ENCODE measurements at places on chromosomes 2 and 18.
A peak's percentile ranks its signal among the peaks of the same experiment; 100 is the strongest.

DNA sequence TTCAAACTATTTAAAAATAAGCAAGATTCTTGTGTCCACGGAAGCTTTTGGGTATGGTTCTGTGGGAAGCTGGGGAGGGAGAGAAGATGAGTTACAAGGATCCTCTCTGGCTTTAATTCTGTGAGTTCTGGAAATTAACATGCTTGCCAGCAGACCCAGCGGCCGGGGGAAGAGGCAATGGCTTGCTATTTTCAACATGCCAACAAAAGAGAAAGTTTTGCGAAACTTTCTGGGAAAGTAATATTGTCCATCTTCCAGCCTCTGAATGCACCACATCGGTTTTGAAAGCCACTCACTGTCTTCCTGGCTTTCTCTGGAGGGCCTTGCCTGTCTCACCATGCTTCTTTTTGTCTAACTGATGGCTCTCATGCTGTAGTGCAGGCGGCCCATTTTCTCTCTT is 85.7 kb downstream of the EN1 start:
- DNase-seq, result no peak

GRCh38 chr2:102229141-102229769 is 42.4 kb downstream of the IL1RL2 start:
- no peak for DNase-seq

- DNase-seq, result no peak
These were observed 24.6 kb downstream of the TANC1 start for GRCh38 chr2:158993030-158993429.

DNA sequence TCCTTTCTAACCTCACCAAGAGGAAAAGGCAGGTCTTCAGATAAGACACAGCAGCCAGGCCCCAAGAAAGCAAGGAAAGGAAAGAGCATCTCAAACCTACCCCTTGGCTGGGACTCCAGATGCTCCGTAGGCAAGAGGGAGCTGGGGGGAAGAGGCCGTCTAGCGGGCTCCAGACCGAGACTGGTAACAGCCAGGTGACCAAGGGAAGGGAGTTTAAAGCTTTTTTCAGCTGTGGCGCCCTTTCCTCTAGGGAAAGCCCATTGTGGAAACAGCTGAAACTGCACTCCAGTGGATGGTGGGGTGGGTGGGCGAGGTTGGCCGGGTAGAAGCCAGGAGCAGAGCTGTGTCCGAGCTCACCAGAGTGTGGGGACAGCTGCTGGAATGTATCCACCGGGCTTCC is 180.4 kb downstream of the KLHL29 start:
- DNase-seq, result no peak

- no peak for DNase-seq
These were observed 550.2 kb upstream of the SLC39A10 start for GRCh38 chr2:195106681-195107380.

DNA sequence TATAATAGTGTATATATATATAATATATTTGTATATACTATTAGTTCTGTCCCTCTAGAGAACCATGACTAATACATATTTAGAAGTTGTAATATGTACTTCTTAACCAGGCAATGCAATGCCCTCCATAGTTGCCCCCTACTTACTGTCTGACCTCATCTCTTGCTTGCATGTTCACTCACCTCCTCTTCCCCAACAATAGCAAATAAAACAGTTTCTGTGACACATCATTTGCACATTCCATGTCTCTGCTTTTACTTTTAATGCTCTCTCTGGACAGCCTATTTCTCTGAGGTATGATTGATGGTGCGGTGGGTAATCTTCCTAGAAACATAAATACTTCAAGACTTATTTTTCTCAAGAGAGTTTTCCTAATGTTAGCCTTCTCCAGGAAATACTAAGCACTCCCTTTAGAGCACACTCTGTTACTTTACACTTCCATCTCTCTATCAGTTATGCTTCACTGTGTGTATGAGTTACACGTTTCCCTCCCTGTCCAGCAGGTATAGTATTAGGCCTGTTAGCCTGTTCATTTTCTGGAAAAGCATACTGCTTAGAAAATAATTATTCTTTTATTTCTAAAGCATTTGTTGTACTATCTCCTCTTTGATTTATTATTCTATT is 295.6 kb upstream of the LRATD1 start:
- DNase-seq, result no peak

DNA sequence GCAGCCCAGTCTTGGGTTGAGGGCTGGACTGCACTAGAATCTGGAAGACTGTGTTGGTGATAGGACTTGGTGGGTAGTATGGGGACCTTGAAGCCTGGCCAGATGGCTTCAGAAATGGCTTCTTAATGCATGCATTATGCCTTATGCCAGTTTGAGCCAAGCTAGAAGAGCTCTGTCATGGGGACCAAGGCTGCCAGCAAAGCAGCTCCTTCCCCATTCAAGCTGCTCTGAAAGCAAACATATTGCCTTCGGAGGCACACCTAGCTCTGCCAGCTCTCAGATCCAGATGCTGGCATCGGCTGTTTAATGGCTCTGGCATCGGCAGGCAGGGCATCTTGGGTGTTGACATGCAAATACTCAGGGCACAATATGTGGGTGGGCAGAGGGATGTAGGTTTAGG is 59.0 kb upstream of the IGFBP5 start:
- DNase-seq, result no peak

DNA sequence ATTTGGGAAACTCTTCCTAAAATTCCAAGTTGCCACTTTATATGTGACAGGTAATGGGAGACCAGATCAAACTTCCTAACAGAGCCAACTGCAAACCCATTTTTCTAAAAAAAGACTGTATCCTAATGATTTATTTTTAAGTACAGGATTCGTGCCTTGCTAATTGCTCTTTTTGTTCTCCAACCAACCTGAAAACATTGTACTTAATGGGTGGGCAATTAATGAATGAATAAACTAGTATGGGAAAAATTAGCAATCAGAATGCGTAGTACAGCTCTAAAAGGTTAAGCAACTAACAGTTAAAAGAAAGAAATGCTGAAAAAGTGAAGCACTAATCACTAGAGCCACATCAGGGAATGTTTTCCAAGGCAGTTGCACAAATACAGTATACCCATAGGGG is 217.2 kb upstream of the KCNJ3 start:
- no peak for DNase-seq

DNA sequence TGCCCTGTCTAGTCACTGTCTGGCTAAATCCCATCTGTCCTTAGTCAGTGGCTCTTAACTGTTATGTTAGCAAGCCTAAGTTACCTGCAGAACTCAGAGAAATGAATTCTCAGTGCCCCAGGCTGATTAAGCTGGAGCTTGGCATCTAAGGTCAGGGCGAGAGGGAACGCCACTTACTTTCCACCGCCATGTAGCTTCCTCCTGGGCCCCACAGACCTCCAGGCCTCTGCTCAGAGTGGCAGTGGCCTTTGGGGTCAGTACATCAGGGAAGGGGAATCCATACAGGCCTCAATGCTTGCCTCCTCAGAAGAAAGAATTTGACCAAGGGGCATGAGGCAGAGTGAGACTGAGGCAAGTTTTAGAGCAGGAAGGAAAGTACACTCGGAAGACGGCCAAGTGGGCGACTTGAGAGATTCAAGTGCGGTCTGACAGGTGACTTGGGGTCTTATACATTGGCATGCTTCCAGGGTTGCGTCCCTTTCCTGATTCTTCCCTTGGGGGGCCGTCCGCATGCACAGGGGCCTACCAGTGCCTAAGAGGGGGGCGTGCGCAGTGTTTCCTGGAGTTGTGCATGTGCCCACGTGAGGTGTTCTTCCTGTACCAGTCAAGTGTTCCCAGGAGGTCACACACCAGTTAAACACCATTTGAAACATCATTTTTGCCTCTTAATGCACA is 64.1 kb downstream of the EMILIN2 start:
- no peak for DNase-seq

- DNase-seq, result peak; percentile 75
These were observed 33.3 kb downstream of the UXS1 start for GRCh38 chr2:106160786-106161261.

DNA sequence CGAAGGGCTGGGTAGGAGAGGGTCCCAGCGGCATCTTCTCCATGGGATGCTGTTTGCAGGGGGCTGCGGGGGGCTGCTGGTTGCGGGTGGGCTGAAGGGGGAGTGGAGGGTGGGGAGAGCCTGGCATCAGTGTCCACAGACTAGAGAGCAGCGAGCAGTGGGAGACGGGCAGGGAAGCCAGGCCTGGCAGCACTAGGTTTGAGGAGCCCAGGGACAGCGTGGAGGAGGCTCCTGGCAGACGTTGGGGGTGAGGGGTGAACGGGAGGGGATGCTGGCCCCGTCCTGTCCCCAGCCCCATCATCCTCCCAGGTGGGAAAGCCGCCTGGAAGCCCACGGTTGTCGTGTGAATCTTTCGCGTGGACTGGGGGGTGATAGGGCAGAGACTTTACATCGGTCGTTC is 48.2 kb upstream of the TFCP2L1 start:
- DNase-seq, result peak; percentile 22

DNA sequence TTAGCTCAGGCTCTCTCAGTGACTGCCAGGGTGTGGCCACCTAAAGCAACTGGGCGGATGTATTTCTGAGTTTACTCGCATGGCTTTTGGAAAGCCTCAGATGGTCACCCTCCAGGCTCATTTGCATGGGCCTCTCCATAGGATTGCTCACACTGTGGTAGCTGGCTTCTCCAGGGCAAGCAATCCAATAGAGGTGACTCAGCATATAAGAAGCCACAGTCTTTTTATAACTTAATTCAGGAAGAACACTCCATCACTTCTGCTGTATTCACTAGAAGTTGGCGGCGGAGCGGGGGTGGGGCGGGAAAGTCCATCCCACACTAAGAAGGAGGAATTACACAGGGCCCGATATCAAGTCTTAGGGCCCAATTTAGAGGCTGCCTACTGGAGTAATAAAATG is 3.6 kb upstream of the DOK6 start:
- DNase-seq, result no peak

DNA sequence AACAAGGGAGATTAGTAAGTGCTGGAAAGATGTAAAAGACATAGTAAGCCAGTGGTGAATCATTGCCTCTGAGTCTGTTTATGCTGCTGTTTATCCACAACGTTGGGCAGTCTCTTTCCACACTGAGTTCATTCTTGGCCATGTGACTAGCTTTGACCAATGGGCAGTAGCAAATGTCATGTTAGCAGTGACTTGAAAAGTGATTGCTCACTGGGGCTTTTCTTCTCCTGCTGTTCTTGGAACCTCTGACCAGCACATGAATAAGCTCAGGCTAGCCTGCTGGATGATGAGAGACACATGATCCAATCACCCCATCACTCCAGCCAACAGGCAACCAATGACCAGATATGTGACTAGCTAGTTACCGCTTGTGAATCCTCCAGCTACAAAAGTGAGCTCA is 360.4 kb downstream of the SLC4A3 start:
- no peak for DNase-seq

DNA sequence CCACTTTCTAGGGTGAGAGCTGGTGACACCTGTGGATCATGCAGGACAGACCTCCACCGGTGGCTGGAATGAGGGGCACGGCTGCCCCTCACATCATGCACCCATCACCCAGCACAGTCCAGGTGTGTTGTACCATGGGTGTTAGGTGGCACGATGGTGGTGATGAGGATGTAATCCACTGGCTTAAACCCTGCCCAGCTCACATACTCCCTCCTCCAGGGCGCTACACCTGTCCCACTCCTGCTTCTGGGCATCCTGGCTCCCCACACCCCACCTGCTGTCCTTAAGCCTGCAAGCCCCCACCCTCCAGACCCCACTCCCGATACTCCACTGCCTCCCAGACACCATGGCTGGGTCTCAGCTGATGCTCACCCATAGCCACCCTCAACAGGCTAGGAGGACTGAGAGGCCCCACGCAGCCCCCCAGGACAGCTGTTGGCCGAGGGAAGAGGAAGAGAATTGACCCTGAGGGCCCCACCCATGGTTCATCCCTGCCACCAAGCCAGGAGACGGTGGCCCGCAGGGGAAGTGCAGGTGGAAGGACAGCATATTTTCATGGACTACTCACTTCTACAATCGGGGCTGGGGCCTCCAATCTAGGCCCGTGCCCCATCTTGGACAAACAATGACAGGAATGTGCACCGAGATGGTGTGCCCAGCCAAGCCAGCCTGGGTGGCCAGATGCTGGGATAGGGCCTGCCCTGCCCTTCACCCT is 34.3 kb downstream of the MAL start:
- peak; percentile 41 for DNase-seq

DNA sequence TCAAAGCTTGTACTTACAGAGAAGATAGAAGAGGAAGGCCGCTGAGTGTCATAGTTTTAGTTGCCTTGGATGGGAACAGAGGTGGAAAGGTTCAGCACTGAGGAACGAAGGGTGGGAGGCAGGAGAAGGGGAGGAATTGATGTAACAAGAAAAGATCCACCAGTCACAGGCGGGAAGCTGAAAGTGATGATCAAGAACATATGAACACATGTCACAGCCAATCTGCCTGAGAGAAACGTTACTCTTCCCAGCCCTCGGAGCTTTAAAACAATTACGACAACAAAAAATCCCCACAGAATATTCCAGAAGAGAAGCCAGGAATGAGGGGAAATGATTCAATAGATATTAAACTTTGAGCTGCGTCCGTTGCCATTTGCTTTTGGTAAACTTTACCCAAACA is 87.1 kb downstream of the TSHZ1 start:
- DNase-seq, result no peak

- DNase-seq, result no peak
These were observed 22.2 kb downstream of the SOWAHC start for GRCh38 chr2:109636317-109636716.

- DNase-seq, result no peak
These were observed 259.2 kb downstream of the TGIF1 start for GRCh38 chr18:3709205-3709604.

DNA sequence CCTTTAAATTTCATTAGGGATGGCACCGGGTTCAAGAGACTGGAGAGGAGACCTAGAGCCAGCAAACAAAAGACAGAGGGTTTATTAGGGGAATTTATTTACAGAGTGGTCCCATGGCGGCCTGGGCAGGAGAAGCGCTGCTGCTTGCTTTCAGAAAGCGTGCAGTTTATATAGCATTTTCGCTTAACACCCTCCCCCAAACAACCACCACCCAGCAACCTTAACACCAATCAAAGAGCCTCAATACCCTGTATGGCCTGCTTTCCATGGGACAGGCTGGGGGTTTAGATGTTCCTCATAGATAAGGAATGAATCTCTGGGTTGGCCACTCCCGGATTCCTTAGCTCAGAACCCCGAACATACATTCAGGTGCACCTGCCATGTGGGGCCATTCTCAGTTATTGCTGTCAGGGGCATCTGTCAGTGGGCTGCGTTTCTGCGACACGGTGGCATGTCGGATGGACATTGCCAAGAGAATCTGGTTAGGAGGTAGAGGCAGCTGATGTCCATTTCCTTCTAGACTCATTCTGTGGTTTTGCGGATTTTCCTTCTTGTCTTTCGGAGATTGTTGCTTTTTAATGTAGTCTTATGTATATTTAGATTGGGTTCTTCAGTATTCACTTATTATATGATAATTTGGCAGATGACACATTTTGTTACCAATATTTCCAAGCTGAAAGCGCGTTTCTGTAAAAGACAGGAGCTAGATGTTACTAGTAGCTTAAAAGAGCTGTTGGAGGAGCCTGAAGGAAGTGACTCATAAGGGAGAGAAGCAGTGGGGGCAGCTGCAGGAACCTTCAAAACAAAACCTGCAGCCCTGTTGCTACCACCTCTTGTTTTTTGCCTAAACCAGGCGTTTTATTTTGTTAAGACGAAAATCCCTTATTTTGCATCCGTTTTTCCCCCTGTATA is 7.2 kb downstream of the AGAP1 start:
- no peak for DNase-seq

- no peak for DNase-seq
These were observed 20.1 kb downstream of the SLC66A3 start for GRCh38 chr2:11175293-11175795.

GRCh38 chr2:62335612-62336011 is 139.7 kb downstream of the B3GNT2 start:
- no peak for DNase-seq

GRCh38 chr2:172108587-172108930 is 5.9 kb upstream of the DLX2 start:
- DNase-seq, result peak; percentile 46

All from activated effector memory CD4-positive, alpha-beta T cell treated with anti-CD3 and anti-CD28 coated beads, Interleukin-2, amount 50 U/mL, for 16 hours (primary cell).